Astrocyte of the spinal cord (primary cell): ENCODE measurements at places on chromosomes 12 and 14.

- no peak for DNase-seq
Observed at GRCh38 chr12:91935296-91935695, 210.3 kb downstream of the BTG1 start.

DNA sequence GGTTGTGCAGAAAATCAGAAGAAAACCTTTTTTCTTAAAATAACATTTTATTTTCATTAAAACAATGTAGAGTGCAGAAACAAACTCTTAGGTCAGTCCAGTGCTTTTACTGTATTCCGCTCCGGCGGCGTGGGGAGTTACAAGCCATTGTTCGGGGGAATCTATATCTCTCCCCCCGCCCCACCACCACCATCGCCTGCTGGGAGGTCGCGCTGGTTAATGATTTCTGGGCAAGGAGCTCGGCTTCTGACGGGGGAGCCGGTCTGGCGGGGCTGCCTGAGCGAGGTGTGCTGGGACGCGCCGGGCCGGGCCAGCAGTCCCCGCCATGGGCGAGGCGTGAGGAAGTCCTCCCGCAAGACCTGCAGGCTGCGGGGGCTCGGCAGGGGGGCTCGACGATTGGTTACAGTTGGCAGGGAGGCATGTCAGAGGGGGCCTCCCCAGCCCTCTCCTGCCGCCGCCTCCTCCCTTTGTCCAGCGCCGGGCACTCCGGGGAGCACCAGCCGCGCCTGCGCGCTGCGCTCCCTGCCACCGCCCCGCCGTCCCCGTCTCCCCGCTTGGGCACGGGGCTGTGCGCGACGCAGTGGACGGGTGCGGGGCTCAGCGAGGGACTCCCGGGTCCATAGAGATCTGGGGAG, 1.0 kb upstream of the DUSP6 start:
- peak; percentile 88 for DNase-seq

DNA sequence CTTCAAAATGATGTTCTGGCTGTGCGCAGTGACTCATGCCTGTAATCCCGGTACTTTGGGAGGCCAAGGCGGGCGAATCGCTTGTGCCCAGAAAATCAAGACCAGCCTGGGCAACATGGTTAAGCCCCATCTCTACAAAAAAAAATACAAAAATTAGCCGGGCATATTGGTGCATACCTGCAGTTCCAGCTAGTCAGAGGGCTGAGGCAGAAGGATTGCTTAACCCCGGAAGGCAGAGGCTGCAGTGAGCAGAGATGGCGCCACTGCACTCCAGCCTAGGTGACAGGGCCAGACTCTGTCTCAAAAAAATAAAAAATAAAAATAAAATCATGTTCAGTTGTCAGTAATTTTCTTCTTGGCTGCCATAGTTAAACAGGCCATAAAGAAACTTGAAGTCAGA, 245.9 kb upstream of the USP15 start:
- no peak for DNase-seq

- no peak for DNase-seq
Observed at GRCh38 chr12:11730299-11731041, 81.0 kb downstream of the ETV6 start.

DNA sequence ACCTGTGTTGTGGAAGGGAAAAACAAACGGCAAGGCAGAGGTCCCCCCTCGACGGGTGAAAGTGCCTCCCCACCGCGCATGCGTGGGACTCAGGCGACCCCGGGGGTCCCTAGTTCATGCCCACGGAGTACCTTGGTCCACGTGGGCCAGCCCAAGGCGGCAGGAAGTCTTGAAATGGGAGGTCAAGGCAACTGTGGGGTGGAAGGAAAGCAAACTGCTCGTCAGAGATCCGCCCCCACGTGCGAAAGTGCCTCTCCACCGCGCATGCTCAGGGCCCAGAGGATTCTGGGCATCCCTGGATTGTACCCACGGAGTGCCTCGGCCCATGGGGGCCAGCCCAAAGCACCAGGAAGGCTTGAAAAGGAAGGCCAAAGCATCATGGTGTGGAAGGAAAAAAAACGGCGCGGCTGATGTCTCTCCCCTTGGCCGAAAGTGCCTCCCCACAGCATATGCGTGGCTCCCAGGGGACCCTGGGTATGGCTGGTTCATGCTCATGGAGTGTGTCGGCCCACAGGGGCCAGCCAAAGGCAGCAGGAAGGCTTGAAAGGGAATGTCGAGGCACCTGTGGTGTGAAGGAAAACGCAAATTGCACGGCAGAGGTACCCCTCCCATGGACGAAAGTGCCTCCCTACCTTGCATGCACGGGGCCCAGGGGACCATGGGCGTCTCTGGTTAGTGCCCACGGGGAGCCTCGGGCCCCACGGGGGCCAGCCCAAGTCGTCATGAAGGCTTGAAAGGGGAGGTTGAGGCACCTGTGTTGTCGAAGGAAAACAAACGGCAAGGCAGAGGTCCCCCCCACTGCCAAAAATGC, 369.7 kb downstream of the ALG10 start:
- DNase-seq, result no peak

GRCh38 chr14:73267474-73267873, 30.2 kb downstream of the PAPLN start:
- no peak for DNase-seq

GRCh38 chr12:105393587-105393986, 63.1 kb downstream of the C12orf75 start:
- peak; percentile 36 for DNase-seq

DNA sequence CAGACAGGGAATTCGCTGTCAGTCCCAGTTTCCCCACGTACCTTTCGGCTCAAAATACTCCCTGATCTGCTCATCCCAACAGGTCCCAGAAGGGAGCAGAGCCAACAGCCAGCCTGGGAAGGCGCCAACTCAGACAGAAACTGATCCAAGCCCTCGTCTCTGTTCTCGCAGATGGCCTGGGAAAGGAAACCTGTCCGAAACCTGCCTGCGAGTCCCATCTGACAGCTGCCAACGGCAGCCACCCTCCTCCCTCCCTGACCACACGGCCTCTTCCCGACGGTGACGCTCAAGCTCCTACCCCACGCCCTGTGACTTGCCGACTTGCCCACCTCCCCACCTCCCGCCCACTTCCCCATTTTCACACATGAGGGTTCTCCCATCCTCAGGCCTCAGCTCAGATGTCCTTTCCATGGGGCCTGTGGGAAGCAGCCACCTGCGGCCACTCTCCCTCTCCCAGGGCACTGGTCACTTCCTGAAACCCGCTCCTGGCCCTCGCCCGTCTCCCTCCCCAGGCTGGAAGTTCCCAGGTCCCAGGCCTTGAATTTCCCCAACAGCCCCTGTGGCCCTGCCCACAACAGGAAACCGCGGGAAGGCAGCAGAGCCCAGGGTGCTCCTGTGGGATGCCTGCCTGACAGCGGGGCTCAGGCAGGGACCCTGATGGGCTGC, 60.9 kb upstream of the FBRSL1 start:
- no peak for DNase-seq

GRCh38 chr14:65618996-65619395, 206.5 kb downstream of the FUT8 start:
- DNase-seq, result no peak

DNA sequence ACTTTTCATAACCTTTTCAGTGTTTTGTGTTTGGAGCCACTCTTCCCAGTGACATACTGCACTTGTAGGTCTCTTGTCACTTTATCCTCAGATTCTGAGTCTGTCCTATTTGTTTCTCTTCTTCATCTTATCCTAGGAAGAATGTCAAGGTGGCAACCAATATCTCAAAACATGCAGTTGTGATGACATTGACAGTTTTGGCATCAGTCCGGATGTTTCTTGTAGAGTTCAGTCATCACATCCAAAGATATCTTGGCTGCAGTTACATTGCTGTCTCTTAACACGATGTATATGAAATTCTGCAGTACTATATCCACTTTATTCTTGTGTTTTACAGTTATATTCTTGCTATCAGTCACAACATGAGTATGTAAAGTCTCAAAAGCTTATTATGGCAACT, 6.4 kb downstream of the ADIPOR2 start:
- no peak for DNase-seq

DNA sequence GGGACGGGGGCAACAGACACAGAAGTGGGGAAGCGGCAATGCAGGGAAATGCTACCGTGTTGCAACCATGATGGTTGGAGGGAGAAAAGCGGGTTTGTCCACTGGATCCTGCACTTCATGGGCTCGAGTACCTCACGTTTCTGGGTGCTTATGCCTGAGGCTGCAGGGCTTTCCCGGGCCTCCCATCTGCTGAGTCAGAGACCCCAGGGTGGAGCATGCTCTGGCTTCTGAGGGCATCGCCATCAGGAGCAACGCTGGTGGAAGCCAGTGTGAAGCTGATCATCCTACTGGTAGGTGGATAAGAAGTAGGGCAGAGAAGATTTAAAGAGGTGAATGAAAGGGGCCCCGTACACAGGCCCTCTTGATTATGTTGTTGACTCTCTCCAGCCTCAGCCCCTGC, 5.0 kb upstream of the ADGRD1 start:
- no peak for DNase-seq

GRCh38 chr12:54019091-54019811, 9.0 kb upstream of the HOXC6 start:
- no peak for DNase-seq

GRCh38 chr12:91074851-91075250, 17.0 kb upstream of the KERA start:
- no peak for DNase-seq

DNA sequence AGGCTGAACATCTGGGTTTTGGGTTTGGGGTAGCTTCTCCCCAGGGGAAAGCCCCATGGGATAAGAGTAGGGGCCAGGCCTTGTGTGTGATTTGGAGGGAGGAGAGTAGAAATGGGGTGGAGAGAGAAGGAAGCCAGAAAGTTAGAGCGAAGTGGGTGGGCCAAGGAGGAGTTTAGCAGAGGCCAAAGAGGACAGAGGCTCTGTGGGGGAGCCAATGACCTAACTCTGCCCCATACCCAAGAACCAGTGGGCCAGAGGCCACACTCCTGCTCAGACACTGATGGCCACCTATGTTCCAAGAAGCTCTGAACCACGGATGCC, 9.3 kb downstream of the ZNF385A start:
- DNase-seq, result no peak

DNA sequence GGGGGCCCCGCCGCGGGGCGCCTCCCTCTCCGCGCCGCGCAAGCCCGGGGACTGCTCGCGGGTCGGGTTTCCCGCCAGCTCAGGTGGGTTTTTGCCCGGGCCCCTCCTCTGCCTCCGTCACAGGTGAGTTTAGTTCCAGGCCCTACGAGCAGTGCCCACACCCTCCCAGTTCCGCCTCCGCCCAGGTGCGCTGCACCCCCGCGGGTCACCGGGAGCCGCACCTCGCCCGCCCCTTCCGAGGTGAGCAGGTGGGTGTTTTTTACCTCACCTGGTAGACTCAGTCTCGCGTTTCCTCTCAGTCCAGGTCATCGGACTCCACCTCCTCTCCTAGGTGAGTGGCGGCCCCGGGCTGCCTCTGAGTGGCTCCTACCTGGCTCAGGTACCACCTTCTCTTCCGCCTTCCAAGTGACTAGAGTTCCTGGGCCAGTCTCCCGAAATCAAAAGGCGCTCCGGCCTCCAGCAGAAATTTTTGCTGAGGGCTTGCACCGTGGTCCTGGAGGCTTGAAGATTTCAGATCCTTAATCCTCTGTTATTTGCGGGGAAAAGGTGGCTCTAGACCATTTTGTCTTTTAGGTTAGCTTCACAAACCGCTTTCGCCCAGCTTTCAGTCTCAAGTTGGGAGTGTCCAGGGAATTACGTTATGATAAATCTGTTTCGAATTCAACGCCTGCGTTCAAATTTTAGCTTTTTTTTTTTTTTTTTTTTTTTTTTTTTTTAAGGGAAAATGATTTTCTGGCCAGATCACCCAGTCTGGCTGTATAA, at the start of gene TMEM30B:
Gene TMEM30B, minus strand, starts transcription at position 153 of the 762 bp plus-strand sequence. CDS start 191 bp downstream, outside the sequence.
- DNase-seq, result no peak

DNA sequence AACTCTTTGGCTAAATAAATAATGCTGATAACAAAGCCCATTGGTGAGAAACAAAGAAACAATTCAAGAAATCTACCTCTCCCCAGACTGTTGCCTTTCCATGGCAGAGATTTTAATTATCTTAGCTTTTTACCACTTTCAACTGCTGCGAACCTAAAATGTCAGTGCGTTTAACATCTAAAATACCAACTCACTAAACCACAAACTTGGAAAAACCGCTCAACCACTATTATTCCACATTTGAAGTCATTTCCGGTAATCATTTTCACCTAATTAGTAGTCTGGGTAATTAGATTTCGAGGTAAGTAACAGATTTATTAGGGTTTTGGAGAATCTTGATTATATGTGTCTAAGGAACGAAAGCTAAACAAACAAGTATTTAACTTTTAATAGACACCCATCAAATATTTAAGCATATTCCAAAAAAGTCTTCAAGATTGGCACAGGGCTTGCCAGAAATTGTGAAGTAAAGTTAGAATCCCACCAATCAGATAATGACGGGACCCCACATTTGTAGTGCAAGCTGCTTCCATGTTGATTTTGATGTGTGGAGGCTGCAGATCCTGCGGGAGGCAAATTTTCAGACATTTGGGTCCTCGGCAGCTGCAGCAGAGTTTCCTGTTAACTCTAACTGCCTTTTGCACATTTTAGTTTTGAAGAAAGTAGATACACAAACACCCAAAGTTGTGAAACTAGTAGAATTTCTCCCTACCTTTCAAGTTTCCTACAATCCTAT, 4.1 kb downstream of the OTX2 start:
- DNase-seq, result no peak

DNA sequence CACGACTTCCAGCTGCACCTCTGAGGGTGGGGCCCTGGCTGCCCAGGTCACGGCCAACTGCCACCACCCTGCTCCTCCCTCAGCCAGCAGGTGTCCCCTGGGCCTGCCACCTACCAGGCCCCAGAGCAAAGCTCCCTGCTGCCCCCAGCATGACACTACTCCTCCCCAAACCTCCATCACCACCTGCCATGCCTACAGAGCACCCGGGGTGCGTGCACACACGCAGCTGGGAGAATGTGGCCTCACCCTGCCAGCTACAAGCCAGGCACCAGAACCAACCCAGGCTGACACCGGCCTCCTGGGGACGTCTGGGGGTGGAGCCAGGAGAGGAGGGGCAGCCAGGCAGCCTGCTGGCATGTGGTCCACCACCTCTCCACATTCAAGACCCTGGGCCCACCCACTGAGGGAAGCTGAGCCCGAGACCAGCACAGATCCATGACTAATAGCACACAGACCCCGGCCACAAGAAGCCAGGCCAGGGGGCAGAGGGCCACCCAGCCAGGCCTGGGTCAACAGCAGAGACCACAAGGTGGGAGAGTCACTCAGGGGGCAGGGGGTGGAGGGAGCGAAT, 3.4 kb downstream of the JAG2 start:
- DNase-seq, result no peak

DNA sequence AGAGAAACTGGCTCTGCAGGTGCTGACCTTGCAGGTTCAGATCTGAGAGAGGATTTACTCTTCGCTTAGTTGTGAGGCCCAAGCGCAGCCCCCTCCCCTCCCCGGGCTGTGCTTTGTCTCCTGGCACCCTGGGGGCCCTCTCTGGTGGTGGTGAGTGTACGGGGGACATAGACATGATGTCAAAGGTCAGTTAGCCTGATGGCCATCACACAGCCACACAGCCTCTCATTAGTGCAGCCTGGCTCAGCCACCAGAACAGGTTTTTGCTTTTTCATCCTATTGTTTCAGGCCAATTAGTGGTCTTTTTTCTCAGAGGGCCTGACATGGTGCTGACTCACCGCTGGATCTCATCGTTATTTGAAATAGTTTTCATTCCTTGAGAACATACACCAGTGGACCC, 437.9 kb downstream of the AACS start:
- DNase-seq, result no peak

- DNase-seq, result no peak
Observed at GRCh38 chr14:46399049-46399448, 252.5 kb downstream of the RPL10L start.
